ENCODE measurements at places on chromosomes 6 and 20. TPM values are rescaled to one million over a fixed set of nuclear protein-coding genes. Genes with fewer than 3 reads are reported as not detected.

EIF6 gene
- total RNA-seq, result 171 TPM

GRCh38 chr6:106448000-106448426 lies 87.5 kb downstream of the CRYBG1 start:
- DNase-seq, result no peak

MEP1A gene
- total RNA-seq, result not detected

HRH3 gene
- total RNA-seq, result not detected

DNA sequence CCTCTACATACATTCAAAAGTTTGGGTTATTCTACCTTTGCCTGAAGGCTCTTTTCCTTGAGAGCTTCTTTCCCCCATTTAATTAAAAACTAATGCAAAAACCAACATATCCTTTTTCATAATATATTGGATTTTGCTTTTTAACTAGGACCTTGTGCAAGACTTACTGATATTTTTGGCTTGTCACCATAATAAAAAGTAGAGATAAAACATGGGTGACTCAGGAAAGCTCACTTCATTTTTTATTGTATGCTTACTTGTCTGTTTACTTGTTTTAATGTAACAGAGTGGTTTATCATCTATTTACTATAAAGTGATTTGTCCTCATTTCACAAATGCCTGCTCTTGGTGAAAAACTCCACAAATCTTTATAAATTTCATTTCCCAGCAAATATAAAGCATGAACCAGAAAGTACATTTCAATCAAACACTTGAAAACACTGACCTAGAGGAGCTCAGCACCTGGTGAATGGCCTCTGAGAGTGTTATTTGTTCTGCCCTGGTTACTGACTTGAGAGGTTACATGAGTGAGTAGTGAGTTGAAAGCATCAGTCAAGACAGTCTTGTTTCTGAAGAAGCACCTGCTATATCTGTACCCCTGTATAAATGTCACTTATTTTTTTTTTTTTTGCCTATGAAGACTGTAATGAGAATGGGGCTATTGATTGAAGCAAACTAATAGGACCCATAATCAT lies 20.8 kb downstream of the ADGRG6 start:
- DNase-seq, result no peak

- DNase-seq, result no peak
Measured at GRCh38 chr6:81075974-81076373, 676.5 kb downstream of the TENT5A start.

GRCh38 chr6:32459781-32460424 lies 20.2 kb downstream of the HLA-DRA start:
- DNase-seq, result no peak

- no peak for DNase-seq
Measured at GRCh38 chr20:4740774-4741431, 19.2 kb downstream of the PRND start.
